ENCODE measurements at places on chromosomes 6 and 20.

GRCh38 chr6:63636518-63637021 lies 968 bp downstream of the PHF3 start:
- no peaks in the 10 kb centered on the region for H3K36me3 ChIP-seq
- H3K4me1 ChIP-seq = peaks cover 6% of the 10 kb centered on the region
- peak overlapping the region; percentile 91 for H3K4me3 ChIP-seq

DNA sequence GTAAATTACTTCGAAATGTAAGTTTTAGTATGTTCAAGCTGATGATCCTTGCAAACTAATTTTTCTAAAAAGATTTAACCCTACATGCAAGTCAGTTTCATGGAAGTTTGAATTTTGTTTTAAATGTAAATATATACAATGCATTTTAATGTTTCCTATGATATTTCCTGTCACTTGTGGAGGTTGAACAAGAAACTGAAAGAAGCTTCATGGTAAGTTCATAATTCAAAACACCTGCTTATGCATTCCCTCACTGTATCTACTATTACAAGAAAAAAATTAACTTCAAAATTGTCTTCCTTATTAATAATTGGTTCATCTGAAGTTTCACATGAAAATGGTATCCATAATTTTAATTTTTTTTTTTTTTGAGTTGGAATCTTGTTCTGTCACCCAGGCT lies 24.8 kb downstream of the KIF6 start:
- DNase-seq = no peak
- H3K36me3 ChIP-seq = no peaks in the 10 kb centered on the region
- H3K4me1 ChIP-seq = no peaks in the 10 kb centered on the region
- no peak overlapping the region for H3K4me3 ChIP-seq

- DNase-seq = no peak
- no peaks in the 10 kb centered on the region for H3K4me1 ChIP-seq
- H3K36me3 ChIP-seq = no peaks in the 10 kb centered on the region
- no peaks in the 10 kb centered on the region for H3K27me3 ChIP-seq
- H3K4me3 ChIP-seq = peak overlapping the region; percentile 48
- H3K27ac ChIP-seq = peak overlapping the region; percentile 74
Observed at GRCh38 chr6:12958052-12958706, 241.6 kb downstream of the PHACTR1 start.

GRCh38 chr6:131999545-132000146 lies 48.5 kb upstream of the CCN2 start:
- H3K4me3 ChIP-seq = no peak overlapping the region
- no peaks in the 10 kb centered on the region for H3K4me1 ChIP-seq
- no peaks in the 10 kb centered on the region for H3K27me3 ChIP-seq

DNA sequence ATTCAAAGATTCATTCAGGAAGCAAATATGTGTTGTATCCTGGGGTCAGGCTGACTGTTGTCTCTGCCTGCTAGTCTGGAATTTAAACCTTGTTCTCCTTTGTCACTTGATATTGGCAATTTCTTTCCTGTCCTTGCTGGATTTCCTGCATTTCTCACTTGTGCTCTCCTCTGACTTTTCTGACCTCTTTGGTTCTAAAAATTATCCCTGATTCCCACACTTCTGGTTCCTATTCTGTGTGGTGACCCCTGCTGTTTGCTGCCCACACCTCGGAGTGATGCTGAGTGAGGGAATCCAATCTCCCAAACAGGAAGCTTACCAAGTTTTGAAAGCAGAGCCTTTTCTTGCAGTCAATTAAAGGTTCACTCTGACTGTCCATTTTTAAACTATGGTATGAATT lies 345.3 kb downstream of the CDKAL1 start:
- H3K4me1 ChIP-seq = no peaks in the 10 kb centered on the region
- no peaks in the 10 kb centered on the region for H3K36me3 ChIP-seq
- H3K27me3 ChIP-seq = no peaks in the 10 kb centered on the region
- no peak for DNase-seq
- no peak overlapping the region for H3K27ac ChIP-seq
- no peak overlapping the region for H3K4me3 ChIP-seq

DNA sequence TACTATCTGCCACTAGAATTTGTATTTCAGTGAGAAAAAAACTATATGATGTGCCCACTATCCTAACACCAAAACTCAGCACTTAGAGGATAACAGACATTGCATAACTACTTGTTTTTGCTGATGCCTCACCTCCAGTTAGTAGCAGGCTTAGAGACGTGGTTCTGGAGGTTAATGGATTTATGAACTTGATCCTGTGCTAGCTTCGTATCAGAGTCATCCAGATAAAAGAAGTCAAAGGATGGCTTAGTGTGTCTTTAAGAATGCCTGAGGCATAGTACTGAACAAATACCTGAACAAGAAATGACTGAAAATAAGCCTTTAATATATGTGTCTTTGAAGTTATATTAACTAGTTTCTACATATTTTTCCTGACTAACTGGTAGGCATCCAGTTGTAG lies 414.9 kb upstream of the PTCHD4 start:
- no peak overlapping the region for H3K4me3 ChIP-seq
- no peak overlapping the region for H3K27ac ChIP-seq
- no peaks in the 10 kb centered on the region for H3K4me1 ChIP-seq
- no peak for DNase-seq

- peaks cover 5% of the 10 kb centered on the region for H3K36me3 ChIP-seq
- H3K4me1 ChIP-seq = no peaks in the 10 kb centered on the region
- no peaks in the 10 kb centered on the region for H3K27me3 ChIP-seq
- no peak overlapping the region for H3K4me3 ChIP-seq
- no peak for DNase-seq
Observed at GRCh38 chr20:63597651-63598478, 23.8 kb upstream of the HELZ2 start.

GRCh38 chr20:52768694-52769093 lies 203.5 kb upstream of the TSHZ2 start:
- no peaks in the 10 kb centered on the region for H3K36me3 ChIP-seq
- no peak overlapping the region for H3K27ac ChIP-seq
- H3K27me3 ChIP-seq = no peaks in the 10 kb centered on the region
- H3K4me3 ChIP-seq = no peak overlapping the region

DNA sequence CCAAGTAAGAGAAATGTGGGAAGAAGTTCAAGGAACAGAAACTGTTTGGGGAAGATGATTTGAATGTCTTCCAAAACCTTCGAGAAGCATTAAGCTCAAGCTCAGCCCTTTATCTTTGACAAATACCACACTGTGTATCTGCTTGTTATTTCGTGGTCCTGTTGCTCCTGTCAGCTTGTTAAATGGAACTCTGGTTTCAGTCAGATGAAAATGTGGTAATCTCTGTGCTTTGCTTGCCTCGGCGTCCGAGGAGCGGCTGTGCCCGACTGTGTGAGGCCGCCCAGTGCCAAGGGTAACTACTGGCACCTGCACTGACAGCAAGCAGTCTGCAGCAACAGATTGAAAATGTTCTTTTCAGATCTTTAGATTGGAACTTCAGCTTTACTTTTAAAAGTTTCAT lies 577.9 kb upstream of the FLRT3 start:
- no peak overlapping the region for H3K4me3 ChIP-seq
- no peak overlapping the region for H3K27ac ChIP-seq
- H3K27me3 ChIP-seq = no peaks in the 10 kb centered on the region
- no peaks in the 10 kb centered on the region for H3K4me1 ChIP-seq

DNA sequence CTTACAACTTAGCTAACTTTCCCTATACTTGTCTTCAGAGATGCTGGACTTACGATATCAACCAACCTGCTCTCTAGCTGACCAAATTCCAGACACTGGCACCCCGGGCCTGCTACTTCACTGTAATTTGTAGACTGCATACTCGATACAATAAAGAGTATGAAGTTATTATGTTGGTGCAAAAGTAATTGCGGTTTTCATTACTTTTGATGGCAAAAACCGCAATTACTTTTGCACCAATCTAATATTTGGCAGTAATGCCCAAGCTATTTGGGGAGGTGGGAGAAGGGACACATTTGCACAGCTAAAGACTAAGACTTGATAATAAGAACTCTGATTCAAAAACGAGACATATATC lies 34.9 kb upstream of the ARHGAP18 start:
- no peaks in the 10 kb centered on the region for H3K36me3 ChIP-seq
- H3K27ac ChIP-seq = no peak overlapping the region
- no peak overlapping the region for H3K4me3 ChIP-seq

DNA sequence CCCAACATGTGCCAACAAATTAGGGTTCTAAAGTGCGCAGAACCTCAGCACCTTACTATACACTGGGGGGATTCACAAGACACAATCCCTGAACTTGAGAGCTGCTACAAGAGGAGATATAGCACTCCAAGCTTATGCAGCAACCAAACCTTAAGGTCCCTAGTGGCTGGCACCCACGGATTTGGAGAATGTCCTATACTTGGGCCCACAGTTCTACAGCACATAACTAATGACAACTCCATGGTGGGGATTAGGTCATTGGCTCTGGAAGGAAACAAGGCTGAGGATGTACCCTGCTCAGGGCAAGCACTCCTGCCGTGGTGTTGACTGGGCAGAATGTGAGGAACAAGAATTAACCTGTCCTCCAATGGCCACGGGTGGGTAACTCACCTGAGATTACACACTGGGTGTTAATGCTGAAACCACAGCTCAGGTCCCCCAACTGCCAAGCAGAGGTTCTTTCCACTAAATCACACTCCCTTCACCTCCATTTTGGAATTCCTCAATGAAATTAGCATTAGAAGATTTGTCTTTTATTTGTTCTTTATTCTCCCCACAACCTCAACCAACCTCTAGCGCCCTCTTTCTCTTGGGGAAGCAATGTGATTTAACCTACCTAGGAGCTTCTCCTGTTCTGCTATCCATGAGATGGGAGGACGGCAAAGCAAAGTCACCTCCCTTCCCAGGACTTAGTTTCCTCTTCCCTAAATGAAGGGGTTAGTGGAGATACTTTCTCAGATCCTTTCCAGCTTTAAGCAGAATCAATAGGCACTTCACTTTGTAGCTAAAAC lies 32.0 kb downstream of the TRERF1 start:
- no peaks in the 10 kb centered on the region for H3K27me3 ChIP-seq
- no peaks in the 10 kb centered on the region for H3K36me3 ChIP-seq
- H3K4me3 ChIP-seq = no peak overlapping the region
- H3K4me1 ChIP-seq = no peaks in the 10 kb centered on the region

GRCh38 chr20:21781446-21782075 lies 76.1 kb downstream of the PAX1 start:
- no peak overlapping the region for H3K4me3 ChIP-seq
- no peak for DNase-seq
- H3K36me3 ChIP-seq = no peaks in the 10 kb centered on the region
- H3K27me3 ChIP-seq = no peaks in the 10 kb centered on the region
